GM13977 (cell line): ENCODE measurements at places on chromosomes 7 and 10.

DNA sequence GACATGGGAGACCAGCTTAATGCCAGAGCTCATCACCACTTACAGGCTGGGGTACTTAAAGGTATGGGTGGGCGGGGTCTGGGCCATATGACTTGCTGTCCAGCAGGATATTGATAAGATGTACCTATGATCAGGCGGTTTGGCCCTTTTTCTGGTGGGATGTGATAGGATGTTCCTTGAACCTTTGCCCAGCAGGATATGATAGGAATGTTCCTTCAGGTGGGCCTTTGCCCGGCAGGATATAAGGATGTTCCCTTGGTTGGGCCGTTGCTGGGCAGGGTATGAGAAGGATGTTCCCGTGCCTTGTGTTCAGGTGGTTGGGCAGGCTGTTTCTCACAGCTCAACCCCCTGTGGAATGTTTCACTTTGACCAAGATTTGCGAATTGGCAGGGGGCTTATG lies 187.2 kb upstream of the CXCL12 start:
- DNase-seq, result no peak

DNA sequence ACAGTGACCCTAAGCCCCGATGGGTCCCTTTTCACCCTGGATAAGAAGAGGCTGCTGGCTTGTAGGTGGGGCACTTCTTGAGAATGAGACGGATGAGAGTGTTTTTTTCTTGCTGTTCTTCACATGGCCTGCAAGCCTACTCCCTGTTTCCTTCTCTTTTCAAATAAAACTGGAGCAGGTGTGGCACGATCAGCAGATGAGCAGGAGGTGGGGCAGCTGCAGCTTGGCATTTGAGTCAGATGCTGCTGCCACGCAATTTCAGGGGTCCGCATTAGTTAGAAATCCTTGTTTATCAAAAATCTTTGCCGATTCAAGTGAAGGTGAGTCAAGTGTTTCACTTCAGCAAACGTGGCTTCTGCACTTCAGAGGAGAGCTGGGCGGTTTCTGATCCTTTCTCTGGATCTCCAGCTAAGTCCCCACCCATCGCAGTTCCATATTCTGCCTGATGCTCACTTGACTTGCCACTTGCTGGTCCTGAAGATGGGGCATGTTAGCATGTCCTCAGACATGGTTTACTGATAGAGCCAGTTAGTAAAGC lies 20.8 kb downstream of the WDFY4 start:
- DNase-seq, result no peak

DNA sequence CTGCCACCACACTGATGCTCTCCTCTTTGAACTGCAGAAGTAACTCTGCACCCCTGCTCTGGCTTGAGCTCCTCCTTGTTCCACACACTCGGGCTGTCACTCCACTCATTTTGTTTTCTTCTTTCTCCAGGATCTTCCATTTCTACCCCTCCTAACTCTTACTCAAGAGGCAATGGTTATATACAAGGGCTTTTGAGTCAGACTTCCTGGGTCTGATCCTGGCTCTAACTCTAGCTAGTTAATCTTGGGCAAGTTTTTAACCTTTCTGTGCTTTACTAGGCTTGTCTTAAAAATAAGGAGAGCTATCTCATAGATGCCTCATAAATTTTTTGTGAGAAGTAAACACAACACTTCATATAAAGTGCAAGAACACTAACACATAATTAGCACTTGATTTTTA lies 45.3 kb upstream of the GNAI1 start:
- DNase-seq, result no peak

GRCh38 chr7:63900394-63901203 lies 98.0 kb upstream of the ZNF722 start:
- DNase-seq, result no peak

DNA sequence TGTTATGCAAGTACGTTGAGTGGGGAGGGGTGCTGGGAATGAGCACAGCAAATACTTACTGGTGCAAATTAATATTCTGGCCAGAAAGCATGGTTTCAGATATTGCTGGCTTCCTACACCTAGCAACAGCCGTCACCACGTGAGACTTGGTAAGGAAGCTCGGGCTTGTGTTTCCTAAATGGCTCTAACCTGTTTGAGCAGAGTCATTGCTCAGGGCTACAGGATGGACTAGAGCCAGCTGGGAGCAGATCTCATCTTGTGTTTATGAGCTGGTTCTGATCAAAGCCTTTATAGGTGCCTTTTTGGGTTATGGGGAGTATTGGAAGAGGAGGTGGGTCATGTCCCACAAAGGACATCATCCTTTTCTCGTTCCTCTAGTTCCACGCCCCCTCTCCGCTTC lies 200.3 kb downstream of the BUB3 start:
- no peak for DNase-seq

DNA sequence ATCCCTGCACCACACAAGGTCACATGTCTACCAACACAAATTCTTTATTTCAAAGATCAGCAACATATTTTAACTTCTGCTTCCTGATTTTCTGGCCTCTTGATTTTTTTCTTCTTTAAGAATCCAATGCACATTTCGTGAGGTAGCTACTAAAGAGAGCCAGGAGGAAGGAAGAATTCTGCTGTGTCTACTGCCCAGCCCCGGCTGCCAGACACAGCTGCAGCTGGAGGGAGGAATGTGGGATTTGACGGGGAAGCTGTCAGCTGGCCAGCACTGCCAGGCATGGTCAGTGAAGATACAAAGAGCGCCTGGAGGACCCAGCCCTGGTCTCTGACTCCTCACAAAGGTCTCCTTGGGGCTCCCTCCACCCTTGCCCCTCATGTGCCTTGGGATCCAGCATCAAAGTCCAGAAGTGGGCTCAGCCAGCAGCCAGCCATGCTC lies 6.9 kb upstream of the AOC1 start:
- DNase-seq, result no peak

- DNase-seq, result no peak
Measured at GRCh38 chr7:155984028-155984580, 171.8 kb upstream of the SHH start.

DNA sequence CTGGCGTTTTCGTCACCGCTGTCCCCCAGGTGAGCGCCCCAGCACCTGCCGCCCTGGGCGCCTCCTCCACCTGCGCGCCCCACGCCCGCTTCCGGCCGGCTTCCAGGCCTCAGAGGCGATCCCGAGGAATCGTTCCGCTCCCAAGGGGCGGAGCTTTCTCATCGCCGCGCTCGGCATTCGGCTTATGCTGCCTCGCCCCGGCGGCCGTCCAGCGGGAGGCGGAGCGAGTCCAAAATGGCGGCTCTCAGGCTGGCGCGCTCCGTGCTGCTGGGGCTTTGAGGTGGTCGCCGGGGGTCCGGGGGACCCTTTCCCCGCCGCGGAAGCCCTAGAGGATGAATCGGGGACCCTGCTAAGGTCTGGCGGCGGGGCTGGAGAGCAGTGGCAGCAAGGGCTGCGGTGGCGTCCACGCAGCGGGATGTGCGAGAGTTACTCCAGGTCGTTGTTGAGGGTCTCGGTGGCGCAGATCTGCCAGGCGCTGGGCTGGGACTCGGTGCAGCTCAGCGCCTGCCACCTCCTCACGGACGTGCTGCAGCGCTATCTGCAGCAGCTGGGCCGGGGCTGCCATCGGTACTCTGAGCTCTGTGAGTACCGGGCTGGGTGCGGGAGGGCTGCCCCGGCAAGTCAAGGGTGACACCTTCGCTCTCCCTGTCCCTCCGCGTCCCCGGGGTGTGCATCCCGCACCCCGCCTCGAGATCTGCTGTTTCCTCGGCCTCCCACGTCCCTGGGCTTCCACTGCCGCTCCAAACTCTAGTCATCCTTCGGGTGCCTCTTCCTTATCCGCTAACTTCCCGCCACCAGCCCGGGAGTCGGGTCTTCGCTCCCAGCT lies at the start of gene TAF3:
TAF3 (plus strand) TSS at position 211 of the 826 bp plus-strand sequence; CDS start at position 416, 205 bp downstream.
- DNase-seq, result peak; percentile 92
